ENCODE measurements at places on chromosomes 2 and 18. TPM values are rescaled to one million over a fixed set of nuclear protein-coding genes. Genes with fewer than 3 reads are reported as not detected.

Gene METTL8
- total RNA-seq: 14.2 TPM

Gene INPP4A
- 26.8 TPM for total RNA-seq

Gene CFC1
- not detected for total RNA-seq

Gene DPP10
- total RNA-seq: 0.32 TPM

Gene CERKL
- under 0.01 TPM for total RNA-seq

Gene CD28
- total RNA-seq: not detected

DNA sequence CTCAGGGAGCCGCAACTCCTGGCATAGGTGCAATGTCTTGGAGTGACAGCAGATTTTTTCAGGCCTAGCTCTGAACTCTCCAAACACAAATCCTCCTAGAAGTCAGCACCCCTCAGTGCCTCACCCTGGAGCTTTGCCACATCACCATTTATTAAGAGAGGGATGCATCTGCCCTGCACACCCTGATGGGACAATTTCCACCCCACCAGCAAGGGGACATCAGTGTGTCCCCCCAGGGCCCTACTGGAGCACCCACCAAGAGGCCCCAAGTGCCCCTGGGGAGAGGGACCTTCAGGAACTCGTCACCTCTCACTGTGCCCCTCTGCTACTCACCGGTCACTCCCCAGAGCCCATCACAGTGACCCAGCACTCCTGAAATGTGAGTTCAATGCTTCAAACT is 144.7 kb downstream of the NDUFA10 start:
- DNase-seq: no peak

DNA sequence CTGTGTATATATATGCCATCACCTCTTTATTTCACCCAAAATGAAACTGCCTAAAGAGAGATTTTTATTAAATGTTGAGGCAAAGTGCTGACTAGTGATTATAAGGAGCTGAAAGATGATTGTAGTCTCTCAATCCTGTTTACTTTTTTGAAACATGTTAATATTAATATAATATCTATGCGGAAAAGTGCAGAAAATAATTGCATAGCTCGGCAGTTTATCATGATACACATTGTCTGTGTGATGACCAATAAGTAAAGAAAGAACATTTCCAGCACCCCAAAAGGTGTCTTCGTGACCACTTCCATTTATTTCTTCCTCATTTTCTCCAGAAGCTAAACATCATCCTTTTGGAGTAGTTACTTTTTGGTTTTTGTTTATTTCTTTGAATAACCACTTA is 99.0 kb downstream of the BIRC6 start:
- DNase-seq: no peak

- peak; percentile 30 for DNase-seq
These were observed 220.3 kb downstream of the ANAPC1 start for GRCh38 chr2:111663471-111664274.

GRCh38 chr2:224264259-224264658 is 137.6 kb downstream of the FAM124B start:
- DNase-seq: no peak

GRCh38 chr2:208047840-208048239 is 22.5 kb upstream of the PLEKHM3 start:
- no peak for DNase-seq

DNA sequence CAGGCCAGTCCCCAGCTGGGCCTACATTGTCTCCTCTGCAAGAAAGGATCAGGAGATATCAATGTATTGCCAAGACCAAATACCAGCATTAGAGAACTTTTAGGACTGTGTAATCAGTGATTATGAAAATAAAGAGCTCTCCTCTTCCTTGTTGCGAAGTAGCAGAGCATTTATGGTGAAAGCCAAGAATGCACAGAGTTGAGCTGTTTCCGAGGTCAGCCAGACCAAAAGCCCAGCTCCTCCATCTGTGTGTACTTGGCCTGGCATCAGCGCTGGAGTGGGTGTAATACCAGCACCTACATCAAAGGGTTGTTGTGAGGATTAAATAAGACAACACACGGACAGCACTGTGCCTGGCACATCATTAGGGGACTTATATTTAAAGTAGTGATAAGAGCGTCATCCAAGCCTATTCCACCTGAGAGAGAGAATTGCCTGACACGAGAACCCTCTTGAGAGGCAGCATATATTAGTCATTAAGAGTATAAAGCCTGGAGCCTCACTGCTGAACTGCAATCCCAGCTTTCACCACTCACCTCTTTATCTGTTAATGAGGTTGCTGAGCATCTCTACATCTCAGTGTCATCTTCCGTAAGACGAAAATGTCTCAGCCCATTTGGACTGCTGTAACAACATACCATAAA is 7.4 kb upstream of the SLC16A14 start:
- DNase-seq: no peak

DNA sequence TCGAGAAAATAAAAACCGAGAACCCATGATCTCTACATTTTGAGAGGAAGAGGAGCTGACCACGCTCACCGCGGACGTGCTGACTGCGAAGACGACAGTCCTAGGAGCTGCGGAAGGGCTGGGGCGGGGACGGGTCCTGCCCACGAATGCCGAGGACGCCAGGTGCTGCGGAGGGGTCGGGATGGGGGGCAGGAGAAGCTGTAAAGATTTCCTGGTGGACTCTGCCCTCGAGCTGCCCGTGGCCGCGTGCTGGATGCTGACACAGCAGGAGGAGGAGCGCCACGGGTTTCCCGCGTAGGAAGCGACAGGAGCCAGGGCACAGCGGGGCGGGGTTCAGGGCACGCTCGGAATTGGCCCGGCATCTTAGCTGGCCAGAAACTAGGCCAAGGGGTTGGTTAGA is 22.2 kb downstream of the ZSCAN30 start:
- DNase-seq: no peak

GRCh38 chr18:48874233-48874632 is 76.5 kb downstream of the SMAD7 start:
- no peak for DNase-seq

DNA sequence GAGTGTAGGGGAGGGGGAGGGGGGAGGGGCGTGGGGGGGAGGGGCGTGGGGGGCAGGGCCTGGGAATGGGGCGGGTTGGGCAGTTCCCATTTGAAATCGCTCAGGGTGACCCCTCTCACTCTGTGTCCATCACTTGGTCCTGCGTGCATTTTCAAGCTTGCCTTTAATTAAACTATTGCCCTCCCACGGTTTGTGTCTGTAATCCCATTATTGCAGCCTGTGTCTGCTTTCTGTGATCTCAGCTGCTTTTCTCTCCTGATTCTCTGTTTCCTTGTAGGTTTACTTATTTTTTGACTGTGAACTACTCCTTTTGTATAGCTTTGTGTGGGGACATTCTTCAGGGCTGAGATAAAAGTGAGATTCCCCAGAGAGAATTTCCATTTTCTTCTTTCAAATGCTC is 1.3 kb downstream of the DCDC2C start:
- DNase-seq: no peak

GRCh38 chr2:34096562-34097171 is 497.6 kb upstream of the FAM98A start:
- DNase-seq: peak; percentile 48

GRCh38 chr18:79769698-79770500 is 27.8 kb upstream of the KCNG2 start:
- no peak for DNase-seq

- DNase-seq: peak; percentile 21
These were observed 185.7 kb upstream of the KLHL29 start for GRCh38 chr2:23199115-23199918.

GRCh38 chr2:69965756-69966445 is 4.5 kb upstream of the ASPRV1 start:
- DNase-seq: no peak

DNA sequence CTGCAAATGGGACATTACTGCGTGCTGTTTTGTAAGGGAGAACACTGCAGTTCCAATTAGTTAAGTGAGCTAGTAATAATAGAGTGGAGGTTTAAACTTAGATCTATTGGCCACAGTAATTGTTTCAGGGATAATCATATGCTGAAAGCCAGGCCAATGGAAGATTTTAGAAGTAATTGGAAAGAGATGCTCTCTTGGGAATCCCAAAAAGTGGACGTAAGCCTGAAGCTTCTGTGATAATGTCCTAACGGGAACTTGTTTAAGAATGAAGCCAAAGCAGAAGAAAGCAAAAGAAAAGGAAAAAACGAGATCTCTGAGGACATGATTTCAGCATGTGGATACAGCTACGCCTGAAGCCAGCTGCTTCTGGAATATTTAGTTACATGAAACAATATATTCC is 594.6 kb downstream of the SLC4A3 start:
- DNase-seq: no peak

DNA sequence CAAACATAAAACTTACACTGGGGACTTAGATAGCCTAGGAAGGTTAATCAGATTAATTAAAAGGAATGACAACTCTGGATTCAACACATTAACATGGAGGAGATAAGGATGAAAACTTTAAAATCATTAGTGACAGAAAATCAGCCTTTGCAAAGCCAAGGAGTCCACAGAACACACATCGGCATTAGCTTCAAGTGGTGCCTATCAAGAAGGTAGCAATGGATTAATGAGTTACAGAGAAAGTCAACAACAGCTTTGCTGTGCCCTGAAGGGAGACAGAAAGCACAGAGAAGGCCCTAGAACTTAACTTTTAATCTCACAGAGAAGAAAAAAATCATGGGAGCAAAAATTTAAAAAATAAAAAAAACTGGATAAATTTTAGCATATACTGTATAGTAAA is 88.6 kb downstream of the KCNH7 start:
- no peak for DNase-seq

- no peak for DNase-seq
These were observed 63.0 kb upstream of the CPO start for GRCh38 chr2:206876216-206876860.

GRCh38 chr2:10926191-10926820 is 14.6 kb downstream of the KCNF1 start:
- no peak for DNase-seq

GRCh38 chr2:10347562-10347948 is 44.9 kb downstream of the HPCAL1 start:
- no peak for DNase-seq

GRCh38 chr2:38074764-38075506 is 1.0 kb downstream of the CYP1B1 start:
- DNase-seq: no peak

GRCh38 chr2:123670286-123670685 is 354.8 kb upstream of the CNTNAP5 start:
- no peak for DNase-seq

DNA sequence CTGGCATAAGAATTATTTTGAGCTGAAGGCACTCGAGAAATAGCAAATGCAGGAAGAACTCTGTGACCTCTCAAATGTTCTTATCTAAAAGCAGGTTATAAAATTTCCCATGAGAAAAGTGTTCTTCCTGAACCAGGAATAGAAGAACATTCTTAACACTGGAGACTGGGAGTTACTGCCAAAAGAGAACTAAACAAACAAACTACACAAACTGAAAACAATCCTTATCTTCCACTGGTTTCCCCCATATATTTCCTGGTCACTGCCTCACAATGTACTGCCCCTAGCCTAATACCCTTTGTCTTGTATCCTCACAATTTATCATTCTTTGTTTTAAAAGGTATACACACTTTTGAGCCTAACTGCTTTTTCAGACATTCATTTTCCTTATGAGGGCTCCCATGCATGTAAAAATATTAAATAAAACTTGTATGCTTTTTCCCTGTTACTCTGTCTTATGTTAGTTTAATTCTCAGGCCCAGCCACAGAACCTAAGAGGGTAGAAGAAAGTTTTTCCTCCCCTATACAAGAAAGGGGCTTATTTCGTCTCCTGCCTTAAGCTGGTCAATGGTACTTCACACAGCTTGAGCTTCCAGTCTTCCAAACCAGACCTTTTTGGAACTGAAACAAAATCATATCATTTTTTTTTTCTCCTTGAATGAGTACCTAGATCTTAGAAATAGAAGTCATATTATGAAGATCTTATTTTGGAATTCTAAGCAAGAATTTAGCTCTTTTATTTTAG is 110.6 kb downstream of the MSTN start:
- DNase-seq: no peak

DNA sequence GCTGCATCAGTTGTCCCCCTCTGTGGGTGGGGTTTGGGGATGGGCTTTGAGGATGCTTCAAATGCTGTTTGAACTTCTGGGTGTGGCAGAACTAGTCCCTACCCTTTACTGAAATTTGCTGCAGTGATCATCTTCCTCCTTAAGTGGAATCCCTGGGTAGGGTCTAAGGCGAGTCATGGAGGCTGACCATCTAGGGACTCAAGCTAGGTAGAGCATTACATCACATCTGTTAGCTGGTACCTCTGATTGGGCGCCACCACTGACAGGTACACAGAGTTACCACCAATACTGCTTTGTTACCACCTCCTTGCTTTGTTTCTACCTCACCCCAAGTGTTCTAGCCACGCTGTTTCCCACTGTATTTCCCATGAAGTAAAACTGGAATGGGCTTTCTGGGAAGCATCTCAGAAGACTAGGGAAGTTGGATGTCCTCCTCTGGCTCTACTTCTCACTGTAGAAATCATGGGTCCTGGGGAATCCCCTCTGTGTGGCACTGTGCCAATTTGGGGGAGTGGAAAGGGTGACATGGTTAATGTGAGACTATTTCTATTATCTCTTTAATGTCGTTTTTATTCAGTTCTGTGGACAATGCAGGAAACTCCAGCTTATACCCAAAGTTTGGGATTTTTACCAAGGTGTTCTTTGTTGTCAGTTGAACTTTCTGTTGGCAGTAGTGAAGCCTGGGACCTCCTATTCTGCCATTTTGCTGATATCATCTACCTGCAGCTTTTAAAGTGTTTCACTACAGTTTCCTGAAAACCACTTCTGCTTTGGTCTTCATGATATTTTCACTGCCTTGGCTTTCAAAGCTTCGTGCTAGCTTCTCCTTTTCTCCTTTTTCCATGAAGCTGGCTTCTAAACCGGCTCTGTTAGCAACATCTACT is 14.5 kb upstream of the SULT1C4 start:
- DNase-seq: no peak

DNA sequence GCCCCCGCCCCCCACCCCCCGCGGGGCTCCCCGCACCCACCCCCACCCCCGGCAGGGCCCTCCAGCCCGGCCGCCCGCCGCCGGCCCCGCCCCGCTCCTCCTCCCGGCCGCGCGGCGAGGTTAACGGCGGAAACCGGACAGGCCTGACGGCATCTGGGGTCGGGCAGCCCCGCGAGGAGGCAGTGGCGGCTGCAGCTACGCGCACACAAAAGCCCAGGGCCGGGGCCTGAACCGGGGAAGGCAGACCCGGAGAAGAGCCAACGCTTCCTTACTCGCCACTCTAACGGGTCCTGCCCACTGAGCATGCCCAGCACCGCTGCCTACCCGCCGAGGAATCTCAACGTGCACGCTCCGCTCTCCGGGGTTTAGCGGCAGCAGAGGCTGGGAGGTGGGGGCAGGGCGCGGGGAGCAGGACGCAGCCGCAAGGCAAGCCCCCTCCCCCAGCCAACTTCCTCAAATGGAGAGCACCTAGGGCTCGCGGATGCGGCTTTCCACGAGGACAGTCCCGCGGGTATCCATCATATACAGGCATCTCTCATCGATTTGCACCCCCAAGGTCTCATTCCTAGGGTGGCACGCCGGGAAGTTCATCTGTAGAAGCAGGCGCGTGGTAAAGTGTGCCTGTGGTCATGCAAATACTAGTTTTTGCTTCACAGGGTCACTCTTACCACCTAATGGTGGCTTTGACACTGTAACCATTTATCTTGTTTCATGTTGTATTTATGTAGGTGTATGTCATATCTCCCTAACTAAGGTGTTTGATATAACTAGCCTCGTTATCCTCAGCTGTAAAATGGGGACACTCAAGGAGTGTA is at the start of gene MEMO1:
Gene MEMO1 (minus strand): TSS at position 339 of the 815 bp plus-strand sequence. CDS start 761 bp downstream, outside the sequence.
- DNase-seq: peak; percentile 94

- no peak for DNase-seq
These were observed 12.8 kb downstream of the IL1R2 start for GRCh38 chr2:102004581-102004980.

GRCh38 chr2:9201185-9201891 is 5.3 kb upstream of the ASAP2 start:
- DNase-seq: peak; percentile 92

All from fibroblast of villous mesenchyme (primary cell).